H1 (cell line): ENCODE measurements at places on chromosomes 6 and 20. TPM values are rescaled to one million over a fixed set of nuclear protein-coding genes. Genes with fewer than 3 reads are reported as not detected.

BANF2 gene
- total RNA-seq: not detected in 2 replicates

CLVS2 gene
- total RNA-seq: 0.67 and 0.73 TPM in 2 replicates

C4B gene
- 1.5 and 3.5 TPM in 2 replicates for total RNA-seq

GNMT gene
- 1.8 TPM in 2 replicates for total RNA-seq

UNC5CL gene
- 1.3 and 1.4 TPM in 2 replicates for total RNA-seq

POFUT1 gene
- 24.4 and 24.5 TPM in 2 replicates for total RNA-seq

SCRT2 gene
- total RNA-seq: 0.27 and 0.34 TPM in 2 replicates

PLEKHG1 gene
- 1.6 and 2.2 TPM in 2 replicates for total RNA-seq

DUSP15 gene
- total RNA-seq: 0.91 and 1.0 TPM in 2 replicates

NKAIN2 gene
- total RNA-seq: 0.34 TPM in 1 of 2 replicates, not detected in the other

PRPH2 gene
- 0.61 and 0.65 TPM in 2 replicates for total RNA-seq

SMPDL3A gene
- total RNA-seq: 2.6 and 3.5 TPM in 2 replicates

RAE1 gene
- total RNA-seq: 33.0 and 35.9 TPM in 2 replicates

ANKRD66 gene
- total RNA-seq: not detected in 2 replicates

PTK6 gene
- 0.17 and 0.19 TPM in 2 replicates for total RNA-seq

GRCh38 chr6:123745895-123746294 is 57.8 kb upstream of the NKAIN2 start:
- no peak for DNase-seq

DNA sequence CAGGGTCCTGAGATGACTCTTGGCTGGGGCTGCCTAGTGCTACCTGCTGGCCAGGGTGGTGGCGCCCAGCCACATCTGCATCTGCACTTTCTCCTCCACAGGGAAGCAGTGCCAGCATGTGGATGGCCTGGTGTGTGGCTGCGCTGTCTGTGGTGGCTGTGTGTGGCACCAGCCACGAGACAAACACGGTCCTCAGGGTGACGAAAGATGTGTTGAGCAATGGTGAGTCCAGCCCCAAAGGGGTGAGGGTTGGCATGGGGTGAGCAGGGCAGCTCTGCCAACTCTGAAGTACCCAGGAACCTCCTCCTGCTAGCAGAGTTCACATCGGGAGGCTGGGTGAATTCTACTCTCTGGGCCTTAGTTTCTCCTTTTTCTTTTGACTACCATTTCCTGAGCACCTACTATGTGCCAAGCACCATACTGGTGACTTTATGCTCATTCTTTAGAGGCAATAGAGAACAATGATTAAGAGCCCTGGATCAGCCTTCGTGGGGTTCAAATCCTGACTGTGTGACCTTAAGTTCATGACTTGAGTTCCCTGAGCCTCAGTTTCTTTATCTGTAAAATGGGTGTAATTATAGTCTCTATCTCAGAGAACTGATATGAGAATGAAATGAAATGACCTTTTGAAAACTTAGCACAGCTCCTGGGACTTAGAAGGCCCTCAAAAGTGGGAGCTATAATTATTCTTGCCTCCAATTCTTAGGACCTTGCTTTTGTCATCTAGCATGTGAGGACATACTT is 2.1 kb downstream of the BPIFB4 start:
- DNase-seq: no peak

DNA sequence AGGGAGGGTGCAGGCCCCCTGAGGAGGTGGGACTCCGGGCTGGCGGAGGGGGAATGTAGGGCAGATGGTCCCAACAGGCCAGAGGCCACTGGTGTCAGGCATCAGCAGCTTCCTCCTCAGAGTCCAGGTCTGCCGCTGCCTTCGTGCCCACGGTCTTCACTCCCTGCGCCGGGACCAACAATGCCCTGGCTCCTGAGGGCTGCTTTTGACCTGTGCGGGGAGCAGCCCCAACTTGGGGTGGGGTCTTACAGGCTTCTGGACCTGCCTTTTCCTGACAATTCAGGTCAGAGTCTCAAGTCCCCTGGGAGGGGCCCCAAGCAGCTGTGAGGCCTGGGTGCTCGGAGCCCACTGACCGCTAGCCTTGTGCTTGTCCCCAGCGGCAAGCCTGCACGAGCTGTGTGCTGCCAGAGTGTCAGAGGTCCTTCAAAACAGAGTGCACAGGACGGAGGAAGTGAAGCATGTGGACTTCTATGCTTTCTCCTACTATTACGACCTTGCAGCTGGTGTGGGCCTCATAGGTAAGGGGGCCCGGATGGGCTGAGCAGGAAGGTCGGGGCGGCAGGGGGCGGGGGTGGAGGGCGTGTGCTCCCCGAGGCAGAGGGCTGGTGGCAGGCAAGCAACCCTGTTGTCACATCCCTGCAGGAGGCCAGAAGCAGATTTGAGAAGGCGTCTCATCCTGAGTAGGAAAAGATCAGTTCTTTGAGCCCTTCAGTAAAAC is 25.3 kb upstream of the PYGB start:
- DNase-seq: no peak

DNA sequence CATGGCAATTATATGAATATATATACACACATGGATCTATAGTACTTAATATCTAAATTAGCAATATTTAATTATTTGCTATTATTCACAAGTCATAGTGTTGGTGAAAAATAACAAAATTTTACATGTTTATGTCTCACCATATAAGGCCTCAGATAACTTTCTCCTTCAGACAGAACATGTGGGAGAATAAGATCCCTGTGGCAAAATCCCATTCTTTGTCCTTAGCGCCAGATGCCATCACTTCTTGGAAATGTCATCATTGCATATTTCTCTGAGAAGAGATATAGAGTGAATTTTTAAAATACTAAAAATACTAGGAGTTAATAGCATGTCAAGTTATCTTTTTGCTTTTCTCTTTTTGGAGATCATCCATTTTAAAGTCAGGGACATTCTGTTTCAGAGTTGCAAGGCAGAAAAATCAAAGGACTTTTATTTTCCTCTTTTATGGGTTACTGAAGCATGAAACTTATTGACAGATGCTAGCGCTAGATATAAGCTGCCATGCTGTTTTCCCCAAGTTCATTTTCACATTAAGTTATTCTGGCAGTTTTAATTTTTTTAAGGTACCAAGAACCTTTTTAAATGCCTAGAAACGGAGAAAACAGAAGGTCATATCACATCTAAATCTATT is 30.4 kb upstream of the STXBP5 start:
- no peak for DNase-seq

GRCh38 chr20:44754554-44754953 is 8.9 kb downstream of the KCNK15 start:
- no peak for DNase-seq

DNA sequence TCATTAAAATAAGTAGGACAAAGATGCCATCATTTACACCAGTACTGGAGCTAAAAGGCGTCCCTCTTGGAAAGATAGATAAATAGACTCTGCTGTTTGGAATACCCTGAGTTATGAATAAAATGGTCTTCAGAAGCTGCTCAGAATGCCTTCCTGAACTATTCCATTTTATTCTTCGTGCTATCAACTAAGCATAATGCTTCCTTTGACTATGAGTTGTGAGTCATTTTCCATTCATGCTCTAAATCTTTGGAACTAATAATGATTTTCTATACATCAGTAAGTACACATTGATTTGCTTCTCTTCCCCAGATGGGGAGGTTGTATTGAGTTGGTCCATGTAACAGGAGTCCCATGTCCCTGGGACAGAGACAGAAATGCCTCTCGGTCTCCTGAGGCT is 98.3 kb upstream of the PDE7B start:
- DNase-seq: no peak

DNA sequence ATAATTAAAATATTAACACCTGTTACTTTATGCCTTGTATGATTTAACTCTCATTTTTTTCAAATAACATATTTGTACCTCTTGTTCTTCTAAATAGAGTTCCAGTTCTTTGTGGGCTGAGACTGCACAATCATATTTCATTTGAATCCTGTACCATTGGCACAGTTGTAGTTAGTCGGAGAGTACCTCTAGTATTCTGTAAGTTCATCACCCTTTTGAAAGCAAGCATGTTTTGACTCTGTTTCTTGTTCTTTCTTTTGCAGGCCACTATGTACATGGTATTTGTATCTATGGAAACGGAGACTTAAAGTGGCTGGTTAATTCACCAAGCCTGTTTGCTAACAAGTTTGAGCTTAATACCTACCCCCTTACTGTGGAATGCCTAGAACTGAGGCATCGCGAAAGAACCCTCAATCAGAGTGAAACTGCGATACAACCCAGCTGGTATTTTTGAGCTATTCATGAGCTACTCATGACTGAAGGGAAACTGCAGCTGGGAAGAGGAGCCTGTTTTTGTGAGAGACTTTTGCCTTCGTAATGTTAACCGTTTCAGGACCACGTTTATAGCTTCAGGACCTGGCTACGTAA is 68.2 kb downstream of the C6orf52 start:
- DNase-seq: no peak

DNA sequence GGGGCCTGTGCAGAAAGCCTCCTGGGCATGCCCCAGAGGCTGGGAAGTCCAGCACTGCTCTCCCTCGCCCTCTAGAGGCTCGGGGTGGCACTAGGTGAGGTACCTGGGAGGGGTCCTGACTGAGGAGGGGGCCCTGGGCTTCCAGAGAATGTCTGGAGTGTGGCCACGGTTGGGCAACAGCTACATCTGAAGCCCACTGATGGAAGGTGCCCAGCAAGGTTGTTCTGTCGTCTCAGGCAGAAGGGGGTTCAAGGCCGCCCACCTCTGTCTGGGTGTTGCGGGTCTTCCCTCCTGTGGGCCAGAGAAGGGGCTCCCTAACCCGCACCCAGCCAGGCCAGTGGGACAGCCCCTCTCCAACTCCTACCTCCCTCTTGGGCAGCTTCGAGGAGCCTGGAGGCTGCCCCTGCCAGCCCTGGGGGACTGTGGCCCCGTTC is 11.4 kb upstream of the VEGFA start:
- DNase-seq: no peak

DNA sequence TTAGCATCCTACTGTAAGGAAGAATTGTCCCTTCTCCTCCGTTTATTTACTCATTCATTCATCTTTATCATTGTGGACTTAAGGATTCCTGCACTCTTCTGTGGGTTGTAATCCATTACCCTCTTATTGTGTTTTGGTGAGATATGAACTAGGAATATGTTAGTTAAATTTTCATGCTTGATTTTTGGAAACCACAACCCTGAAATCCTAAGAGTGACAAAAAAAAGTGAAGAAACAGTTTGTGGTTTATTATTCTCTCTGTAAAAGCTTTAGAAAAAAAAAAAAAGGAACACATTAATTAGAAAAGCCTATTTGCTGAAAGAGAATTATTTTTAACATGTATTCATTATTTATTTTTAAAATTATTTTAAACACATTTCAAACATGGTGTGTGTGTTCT is 36.7 kb upstream of the INSM1 start:
- DNase-seq: no peak

DNA sequence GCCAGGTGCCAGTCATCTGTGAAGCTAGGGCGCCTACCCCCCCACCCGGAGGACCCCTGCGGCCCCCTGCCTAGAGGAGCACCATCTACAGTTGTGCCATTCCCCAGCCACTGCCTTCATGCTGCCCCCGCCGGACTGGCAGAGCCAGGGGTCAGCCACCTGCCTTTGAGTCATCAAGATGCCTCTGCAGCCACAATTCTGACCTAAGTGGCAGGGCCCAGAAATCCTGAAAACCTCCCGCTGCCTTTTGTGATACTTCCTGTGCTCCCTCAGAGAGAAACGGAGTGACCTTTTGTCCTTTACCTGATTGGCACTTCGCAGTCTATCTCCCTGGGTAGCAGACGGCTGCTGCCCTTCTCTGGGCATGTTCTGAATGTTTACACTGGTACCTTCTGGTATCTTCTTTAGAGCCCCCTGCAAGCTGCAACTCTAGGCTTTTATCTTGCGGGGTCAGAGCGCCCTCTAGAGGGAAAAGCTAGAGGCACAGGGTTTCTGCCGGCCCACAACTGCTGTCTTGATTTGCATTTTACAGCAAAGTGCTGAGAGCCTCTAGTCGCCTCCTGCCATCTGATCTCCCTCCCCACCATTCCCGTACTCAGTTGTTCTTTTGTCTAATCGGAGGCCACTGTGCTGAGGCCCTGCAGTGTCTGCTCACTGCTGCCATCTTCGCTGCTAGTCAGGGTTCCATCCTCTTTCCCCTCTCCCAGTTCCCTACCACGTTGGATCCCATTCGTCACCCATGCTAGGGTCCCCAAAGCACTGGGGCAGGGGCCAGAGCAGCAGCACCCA is 26.9 kb downstream of the SPATA2 start:
- peak; percentile 94 for DNase-seq

GRCh38 chr6:131368198-131368911 is 204.7 kb upstream of the ARG1 start:
- no peak for DNase-seq

GRCh38 chr6:14126191-14126590 is 8.6 kb downstream of the CD83 start:
- no peak for DNase-seq

DNA sequence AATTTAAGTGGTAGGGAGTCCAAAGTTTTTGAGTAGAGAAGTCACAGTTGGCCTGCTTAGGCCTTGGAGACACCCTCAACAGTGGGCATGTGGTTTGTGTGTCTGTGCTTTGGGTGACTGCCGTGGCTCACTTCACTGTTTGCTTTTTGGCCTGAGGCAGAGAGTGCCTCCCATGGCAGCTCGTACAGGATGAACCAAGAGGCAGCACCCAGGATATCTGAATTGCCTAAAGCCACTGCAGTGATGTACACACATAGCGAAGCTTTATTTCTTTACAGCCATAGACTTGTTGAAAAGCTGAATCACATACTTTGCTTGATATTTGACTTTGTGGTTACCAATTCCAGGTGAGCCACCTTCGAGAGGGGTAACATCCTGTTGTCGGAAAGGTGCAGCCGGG is 21.6 kb downstream of the RREB1 start:
- no peak for DNase-seq

DNA sequence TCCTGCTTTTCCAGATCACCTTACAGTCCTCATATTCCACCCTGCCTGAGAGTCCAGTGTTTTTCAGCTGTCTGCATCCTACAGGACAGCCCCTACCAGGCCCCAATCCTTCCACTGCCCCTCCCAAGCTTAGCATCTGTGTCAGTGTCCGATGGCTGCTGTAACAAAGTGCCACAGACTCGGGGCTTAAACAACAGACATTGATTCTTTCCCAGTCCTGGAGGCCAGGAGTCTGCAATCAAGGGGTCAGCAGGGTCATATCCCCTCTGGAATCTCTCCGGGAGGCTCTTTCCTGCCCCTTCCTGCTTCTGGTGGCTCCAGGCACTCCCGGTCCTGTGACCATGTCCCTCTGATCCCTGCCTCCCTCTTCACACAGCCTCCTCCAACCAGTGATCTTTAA is 396.6 kb upstream of the MAP3K7 start:
- no peak for DNase-seq

DNA sequence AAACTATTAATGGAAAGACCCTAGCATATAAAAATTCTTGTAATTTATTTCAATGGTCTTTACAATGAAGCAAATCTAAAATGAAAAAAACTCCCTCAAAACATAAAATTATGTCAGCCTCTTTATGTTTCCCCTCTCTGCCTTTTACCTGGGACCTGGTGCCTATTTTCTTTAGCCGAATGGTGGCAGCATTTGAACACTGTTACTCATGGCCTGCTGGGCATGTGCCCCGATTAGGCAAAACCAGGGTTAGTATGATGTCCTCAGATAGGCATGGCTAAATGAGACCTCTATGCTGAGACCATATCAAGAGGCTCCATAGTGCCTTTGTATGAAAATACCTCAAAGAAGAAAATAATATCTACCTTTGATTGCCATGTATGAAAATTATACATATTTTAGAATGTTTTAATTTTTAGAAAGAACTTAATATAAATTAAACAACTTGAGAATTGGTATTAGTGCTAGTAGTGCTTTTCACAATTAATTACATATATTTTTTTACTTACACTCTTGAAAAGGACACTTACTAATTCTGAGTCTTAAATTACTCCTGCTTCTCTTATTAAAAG is 22.5 kb upstream of the C6orf58 start:
- DNase-seq: no peak

GRCh38 chr6:170272341-170273065 is 18.4 kb downstream of the DLL1 start:
- DNase-seq: no peak

- no peak for DNase-seq
Measured at GRCh38 chr6:145609521-145609920, 125.8 kb downstream of the EPM2A start.

GRCh38 chr20:56257604-56258003 is 9.1 kb downstream of the MC3R start:
- no peak for DNase-seq
